ENCODE measurements at places on chromosomes 7 and 10.

DNA sequence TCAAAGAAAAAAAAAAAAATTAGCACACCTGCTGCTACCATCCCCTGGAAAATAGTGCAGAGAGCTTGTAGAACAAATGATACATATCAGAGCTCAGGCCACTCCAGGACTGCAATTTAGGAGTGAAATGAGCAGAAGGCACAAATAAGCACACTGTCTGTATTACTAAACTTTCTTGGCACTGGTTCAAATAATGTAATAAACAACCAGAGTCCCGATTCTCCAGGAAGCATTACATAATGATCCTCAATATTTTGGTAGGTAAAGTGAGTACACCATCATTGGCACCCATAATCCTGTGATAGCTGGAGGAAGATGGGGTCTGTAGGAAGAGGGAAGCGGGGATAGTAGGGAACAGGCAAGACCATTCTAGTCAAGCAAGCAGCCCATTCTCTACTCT is 74.3 kb downstream of the SVOPL start:
- DNase-seq = no peak

- DNase-seq = no peak
Measured at GRCh38 chr7:42120191-42120590, 116.8 kb downstream of the GLI3 start.

- peak; percentile 71 for DNase-seq
Measured at GRCh38 chr10:73358331-73359279, at the start of gene CFAP70. TSS of gene CFAP70 (minus strand) at chr10:73358864. CDS start at chr10:73354796, 4,068 bp downstream.

- no peak for DNase-seq
Measured at GRCh38 chr7:23925088-23925487, 215.1 kb downstream of the STK31 start.

DNA sequence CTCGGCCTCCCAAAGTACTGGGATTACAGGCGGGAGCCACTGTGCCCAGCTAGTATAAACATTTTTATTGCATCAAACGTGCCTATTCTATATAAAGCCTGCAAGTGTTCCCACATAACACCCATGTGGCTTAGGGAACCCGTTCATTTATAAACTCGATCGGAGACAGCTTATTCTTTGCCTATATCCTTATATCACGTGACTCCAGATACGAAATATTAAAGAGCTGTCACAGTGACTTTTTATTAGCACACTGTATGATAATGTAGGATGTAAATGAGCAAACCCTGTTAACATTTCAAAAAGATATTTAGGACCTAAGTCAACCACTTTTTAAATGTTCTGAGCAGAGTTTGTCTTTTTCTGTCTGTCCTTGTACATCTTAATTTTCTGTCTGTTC is 642.9 kb upstream of the ADARB2 start:
- DNase-seq = no peak

- DNase-seq = no peak
Measured at GRCh38 chr7:118057404-118057803, 126.6 kb upstream of the LSM8 start.

- no peak for DNase-seq
Measured at GRCh38 chr10:132355754-132356153, 23.8 kb downstream of the LRRC27 start.

DNA sequence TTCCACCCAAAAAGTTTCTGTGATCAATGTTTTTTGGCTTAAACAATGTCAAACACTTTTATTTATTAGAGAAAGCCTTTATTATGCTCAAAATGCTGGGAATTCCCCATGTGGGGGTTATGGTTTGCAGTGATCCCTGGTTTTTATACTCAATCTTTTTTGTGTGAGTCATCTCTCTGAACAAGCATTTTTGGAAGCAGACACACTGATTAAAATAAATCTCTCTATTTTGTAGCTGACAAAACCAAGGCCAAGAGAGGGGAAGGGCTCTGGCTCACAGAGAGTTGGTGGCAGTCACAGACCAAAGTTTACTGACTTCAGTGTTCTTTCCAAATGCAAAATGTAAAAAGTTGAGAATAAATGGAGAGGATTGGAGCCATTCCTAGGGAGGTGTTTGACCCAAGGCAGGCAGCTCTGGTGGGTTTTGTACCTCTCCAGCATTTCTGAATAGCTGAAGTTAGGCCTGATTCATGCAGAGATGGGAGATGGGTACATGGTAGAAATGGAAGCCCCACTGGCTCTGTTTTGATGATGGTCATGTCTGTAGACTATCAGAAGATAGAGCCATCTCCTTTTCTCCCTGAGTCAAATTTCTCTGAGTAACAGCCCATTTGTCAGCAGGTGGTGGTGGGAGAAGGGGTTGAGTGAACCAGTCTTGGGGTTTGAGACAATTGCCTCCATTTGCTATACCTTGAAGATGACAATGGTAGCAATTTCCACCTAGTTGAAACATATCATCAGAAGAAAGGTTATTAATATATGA is 45.4 kb upstream of the NAMPT start:
- DNase-seq = no peak

- DNase-seq = no peak
Measured at GRCh38 chr10:81873932-81874816, 820 bp upstream of the NRG3 start.

DNA sequence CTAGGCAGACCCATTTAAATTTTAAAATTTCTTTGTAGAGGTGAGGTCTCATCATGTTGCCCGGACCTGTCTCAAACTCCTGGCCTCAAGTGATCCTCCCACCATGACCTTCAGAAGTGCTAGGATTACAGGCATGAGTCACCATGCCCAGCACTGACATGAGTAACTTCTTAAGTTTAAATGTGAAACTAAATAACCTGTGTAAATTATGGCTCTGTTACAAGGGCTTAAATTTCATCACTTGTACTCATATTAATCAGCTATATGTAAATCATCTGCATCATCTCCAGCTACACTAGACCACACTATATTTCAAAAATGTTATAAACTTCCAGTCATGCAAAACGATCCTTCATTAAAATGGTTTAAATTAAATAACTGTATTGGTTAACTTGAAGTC is 56.1 kb downstream of the ATAD1 start:
- no peak for DNase-seq

GRCh38 chr10:120251821-120252442 is 205.1 kb upstream of the PLPP4 start:
- DNase-seq = no peak

- DNase-seq = no peak
Measured at GRCh38 chr7:153389261-153389660, 629.7 kb downstream of the ACTR3B start.

- no peak for DNase-seq
Measured at GRCh38 chr7:27162561-27163287, 2.6 kb downstream of the HOXA9 start.

DNA sequence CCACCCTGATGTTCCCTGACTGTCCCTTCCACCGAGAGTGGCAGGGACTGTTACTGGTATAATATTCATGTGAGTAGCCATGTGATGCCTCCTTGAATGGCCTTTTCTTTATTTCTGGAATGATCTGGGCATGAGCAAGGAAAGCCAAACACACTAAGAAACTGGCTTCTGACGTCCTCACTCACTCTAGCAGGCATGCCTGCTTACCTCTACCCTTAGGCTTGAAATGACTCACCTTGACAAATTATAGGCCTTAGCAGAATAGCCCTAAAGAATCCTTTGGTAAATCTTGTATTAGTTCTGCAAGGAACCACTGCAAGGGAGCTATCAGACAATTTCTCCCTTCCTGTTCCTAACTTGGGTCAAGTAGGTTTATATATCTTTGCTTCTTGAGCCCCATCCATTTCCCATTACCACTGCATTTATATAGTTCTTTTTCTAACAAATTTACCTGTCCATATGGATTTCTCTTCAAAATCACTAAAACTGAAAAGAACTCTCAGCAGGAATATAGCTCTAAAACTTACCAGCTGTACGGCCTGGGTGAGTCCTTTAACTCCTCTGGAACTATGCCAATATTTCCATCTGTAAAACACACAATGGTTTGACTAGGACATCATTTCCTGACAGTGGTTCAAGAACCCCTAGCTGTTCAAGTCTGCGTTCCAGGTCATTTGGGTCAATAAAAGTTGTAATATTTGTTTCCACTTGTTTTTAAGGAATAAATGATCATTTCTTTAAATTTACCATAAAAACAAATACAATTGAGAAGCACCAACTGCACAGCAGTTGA is 13.0 kb upstream of the NDUFA5 start:
- DNase-seq = no peak

DNA sequence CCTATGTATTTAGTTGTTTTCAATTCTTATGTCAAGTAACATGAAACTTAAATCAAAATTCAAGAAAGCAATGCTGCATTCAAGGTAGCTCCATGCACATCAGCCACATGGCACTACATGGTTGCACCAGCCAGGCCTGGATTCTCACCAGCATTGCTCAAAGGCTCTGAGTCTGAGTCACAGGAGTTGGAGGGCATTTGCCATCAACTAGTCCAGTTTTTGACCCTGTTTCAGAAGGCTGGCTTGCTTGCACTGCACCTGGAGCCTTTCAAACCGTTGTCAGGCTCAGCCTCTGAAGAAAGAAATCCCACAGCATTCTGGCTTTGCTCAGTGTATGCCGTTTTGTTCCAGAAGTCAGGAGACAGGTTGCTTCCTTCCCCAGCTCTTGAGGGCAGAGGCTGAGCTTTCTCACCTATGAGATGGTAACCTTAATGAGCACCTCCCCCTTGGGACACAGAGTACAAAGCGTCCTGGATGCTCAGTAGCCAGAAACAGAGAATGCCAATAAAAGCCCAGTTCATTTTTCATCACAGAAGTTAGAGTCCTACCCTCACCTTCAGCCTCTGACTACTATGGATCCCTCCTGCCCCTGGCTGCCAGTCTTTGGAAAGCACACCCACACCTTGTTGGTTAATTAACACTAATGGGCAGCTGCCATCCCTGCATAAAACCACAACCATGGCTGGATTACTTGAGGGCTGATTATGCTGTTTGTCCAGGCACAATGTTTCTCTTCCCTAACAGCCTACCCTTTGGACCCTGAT is 288.4 kb upstream of the LRRTM3 start:
- no peak for DNase-seq

DNA sequence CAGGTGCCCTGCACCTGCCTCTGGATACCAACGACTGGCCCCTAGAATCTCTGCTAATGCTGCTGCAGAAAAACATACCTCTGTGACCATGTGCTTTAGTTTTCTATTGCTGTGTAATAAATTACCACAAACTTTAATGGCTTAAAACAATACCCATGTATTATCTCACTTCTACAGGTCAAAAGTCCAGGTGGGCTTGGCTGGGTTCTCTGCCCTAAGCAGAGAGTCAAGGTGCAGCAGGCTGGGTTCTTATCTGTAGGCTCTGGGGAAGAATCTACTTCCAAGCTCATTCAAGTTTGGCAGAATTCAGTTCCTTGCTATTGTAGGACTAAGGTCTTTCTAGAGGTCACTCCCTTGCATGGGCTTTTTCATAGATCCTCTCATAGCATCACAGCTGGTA is 52.3 kb downstream of the CCDC71L start:
- no peak for DNase-seq

- no peak for DNase-seq
Measured at GRCh38 chr7:44244282-44244681, 43.5 kb downstream of the YKT6 start.

DNA sequence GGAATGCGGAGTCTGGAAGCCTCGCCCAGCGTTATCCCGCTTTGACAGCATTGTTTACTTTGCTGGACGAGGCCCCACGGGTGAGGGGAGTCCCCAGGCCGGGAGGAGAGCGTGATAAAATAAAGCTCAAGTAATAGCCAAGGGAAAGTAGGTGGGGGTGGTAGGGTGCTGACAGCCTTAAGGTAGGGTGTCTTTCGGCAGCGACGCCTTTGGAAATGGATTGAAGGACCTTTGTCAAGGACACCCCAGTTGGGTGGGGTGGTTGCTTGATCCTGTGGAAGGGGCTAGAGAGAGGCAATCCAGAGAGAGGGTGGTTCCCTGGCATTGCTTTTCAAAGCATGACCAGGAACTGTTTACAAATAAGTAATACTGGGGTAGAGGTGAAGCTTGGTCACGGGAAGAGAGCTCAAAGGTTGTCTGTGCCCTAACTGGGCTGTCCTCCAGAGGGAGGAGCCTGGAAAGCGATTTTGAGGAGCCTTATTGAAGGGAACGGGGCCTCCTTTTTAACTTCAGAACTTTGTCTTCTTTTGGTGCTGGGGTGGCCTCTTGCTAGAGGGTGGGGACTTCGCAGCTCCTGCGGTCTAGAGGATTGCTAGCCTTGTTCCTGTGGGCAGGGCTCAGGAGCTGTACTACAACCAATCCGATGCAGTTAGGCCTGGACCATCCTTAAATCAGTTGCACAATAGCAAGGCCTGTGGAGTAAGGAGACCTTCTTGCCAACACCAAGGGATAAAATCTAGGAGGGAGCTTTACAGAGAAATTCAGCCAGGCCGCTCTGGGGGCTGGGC is 1.3 kb downstream of the EIF4EBP2 start:
- DNase-seq = no peak

GRCh38 chr7:31423994-31424393 is 83.5 kb upstream of the NEUROD6 start:
- DNase-seq = no peak

GRCh38 chr7:73712773-73713172 is 6.7 kb downstream of the STX1A start:
- no peak for DNase-seq

- DNase-seq = no peak
Measured at GRCh38 chr7:90846192-90846591, 250.1 kb downstream of the CDK14 start.

GRCh38 chr10:125226005-125226404 is 65.6 kb upstream of the CTBP2 start:
- no peak for DNase-seq

DNA sequence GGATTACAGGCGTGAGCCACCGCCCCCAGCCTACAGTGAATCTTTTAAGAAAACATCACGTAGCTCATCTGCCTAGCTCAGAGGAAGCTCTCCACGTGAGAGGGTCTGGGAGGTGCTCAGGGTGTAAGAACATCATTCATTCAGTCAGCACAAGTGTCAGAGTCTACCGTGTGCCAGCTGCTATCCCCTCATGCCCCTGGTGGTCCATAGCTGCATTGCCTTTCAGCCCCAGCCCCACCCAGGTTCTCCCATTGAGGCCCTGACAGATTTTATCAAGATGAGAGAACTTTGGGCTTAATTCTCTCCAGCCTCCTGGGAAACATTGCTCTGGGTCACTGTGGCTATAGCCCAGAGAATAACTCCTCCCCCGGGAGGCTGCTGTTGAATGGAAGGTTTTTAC is 45.1 kb downstream of the ZNF503 start:
- no peak for DNase-seq

GRCh38 chr7:9890092-9890491 is 1083.6 kb upstream of the PHF14 start:
- DNase-seq = no peak

GRCh38 chr7:70539205-70539604 is 592.7 kb upstream of the GALNT17 start:
- no peak for DNase-seq

DNA sequence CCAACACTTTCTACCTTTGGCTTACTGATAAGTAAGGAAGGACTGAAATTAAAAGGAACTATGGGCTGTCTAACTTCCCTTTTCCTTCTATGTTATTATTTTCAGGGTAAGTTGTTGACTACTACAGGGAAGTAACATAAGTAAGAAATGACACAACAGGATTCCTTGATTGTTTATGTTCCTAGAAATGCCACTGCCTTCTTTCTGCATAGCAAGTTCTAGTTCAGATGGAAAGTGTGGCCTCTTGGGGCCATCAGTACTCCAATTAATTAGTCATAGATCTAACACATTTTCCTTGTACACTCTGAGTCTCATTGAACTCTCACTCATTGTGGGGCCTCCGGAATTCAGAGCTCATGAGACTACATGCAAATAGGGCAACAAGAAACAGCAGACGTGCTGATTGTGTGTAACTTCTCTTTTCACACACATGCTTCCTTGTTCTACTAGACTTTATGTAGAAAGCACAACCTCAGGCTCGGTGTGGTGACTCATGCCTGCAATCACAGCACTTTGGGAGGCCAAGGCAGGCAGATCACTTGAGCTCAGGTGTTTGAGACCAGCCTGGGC is 35.3 kb upstream of the HIBADH start:
- no peak for DNase-seq
